H7 (cell line): ENCODE measurements at places on chromosomes 7 and 10.
A peak's percentile ranks its signal among the peaks of the same experiment; 100 is the strongest.

GRCh38 chr7:25171071-25171470, 46.0 kb upstream of the CYCS start:
- no peak for DNase-seq

DNA sequence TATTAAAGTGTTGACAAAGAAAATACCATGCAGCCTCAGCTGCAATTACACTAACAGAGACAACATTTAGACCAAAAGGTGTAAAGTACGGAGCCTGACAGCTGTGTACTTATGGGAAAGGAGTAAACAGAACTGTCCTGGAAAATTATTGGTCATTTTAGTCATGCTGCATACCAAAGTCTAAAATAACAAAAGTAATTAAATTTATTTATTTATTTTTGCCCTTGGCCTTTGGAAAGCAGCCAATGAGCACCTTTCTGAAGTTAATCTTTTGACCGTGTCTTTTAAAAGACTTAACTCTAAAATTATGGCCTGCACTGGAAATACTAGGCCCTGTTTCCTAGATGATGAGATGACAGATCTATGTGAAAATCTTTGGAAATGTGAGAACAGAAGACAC, 597.6 kb downstream of the NXPH1 start:
- no peak for DNase-seq

DNA sequence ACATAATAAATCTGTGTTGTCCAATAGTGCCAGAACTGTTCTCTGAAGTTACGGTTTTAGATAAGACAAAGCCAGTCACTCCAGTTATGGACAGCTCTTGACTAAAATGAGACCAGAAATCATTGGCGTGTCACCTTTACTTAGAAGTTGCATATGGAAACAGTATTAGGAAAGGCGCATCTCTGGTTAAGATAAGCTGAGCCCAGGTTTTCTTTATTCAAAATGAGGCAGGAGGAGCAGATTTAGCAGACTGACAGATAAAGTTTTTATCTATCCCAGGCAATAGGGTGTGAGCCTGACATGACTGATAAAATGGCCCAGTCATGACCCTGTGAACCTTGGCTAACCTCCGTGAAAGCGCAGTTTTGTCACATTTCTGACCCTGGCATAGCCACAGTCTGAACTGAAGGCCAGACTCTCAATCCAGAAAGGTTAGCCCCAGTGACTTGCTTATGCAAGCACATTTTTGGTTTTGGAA, 4.2 kb downstream of the CYP26A1 start:
- DNase-seq = no peak

- no peak for DNase-seq
Measured at GRCh38 chr7:151013356-151013732, 10.9 kb downstream of the ATG9B start.

- DNase-seq = no peak
Measured at GRCh38 chr10:48655411-48656240, 29.0 kb upstream of the WDFY4 start.

- DNase-seq = peak; percentile 12
Measured at GRCh38 chr10:90138844-90139243, 437.5 kb downstream of the KIF20B start.

GRCh38 chr10:48400129-48400849, 93.8 kb downstream of the MAPK8 start:
- no peak for DNase-seq

DNA sequence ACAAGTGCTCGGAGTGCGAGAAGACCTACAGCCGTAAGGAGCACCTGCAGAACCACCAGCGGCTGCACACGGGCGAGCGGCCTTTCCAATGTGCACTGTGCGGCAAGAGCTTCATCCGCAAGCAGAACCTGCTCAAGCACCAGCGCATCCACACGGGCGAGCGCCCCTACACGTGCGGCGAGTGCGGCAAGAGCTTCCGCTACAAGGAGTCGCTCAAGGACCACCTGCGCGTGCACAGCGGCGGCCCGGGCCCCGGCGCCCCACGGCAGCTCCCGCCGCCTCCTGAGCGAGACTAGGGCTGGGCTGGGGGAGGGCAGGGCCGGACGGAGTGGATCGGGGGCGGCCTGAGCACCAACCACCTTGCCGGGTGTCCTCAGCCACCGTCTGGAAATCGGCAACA, 15.1 kb upstream of the ZNF212 start:
- DNase-seq = no peak

DNA sequence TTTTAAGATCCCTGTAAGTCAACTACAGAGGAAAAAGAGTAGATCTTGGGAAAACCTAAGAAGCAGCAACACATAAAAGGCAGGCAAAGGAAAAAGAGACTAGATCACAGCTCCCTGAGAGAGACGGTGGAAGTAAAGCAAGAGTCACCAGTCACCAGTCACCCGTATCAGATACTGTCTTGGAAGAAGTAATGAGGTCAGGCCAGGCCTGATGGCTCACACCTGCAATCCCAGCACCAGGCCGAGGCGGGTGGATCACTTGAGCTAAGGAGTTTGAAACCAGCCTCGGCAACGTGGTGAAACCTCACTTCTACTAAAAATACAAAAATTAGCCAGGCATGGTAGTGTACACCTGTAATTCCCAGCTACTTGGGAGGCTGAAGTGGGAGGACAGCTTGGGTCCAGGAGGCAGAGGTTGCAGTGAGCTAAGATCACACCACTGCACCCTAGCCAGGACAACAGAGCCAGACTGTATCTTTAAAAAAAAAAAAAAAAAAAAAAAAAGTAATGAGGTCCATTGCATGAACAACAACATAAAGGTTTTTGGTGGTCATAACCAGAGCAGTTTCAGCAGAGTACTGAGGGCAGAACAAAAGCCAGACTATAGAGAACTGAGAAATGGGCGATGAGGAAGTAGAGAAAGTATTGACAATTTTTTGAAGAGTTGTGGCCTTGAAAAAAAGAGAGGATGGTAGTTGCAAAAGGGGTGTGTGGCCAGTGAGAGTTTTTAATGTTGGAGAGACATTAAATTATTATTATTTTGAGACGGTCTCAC, 16.9 kb downstream of the ZNF713 start:
- DNase-seq = no peak

DNA sequence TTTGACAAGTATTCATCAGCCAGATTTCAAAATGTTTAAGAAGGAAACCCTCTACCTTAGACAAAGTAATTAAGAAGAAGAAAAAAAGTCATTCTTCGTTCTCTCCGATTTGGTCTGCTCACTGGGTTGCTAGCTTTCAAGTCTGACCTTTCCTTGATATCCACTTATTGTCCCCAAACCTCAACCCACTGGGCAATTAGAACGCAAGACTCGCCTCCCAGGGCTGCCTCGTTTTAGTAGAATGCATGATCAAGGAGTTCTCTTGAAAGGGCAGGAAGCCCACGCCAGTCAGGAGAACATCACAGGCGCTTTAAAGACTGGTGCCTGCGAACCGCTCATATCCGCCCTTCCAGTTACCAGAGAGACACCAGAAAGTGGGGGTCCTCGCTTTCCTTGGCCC, 637.7 kb downstream of the PARD3 start:
- no peak for DNase-seq

DNA sequence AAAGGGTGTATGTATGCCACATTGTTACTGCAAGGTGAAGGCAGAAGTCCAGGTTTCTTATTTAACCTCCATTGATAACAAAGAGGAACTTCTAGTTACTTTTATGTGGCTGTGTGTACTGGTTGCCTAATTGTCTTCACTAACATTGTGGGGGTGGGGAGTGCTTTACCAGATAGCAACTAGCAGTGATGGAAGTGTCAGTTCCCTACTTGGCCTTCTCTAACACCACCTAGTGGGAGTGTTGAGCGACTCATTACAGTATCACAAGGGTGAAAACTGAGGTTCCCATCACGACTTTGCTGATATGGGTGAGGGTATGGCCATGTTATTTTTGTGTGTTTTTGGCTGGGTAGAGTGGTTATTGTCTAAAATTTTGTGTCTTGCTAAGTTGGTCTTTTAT, 274.4 kb downstream of the THSD7A start:
- DNase-seq = peak; percentile 65

- no peak for DNase-seq
Measured at GRCh38 chr10:75123088-75123682, 11.7 kb downstream of the SAMD8 start.

GRCh38 chr7:93890041-93890463, 501 bp downstream of the TFPI2 start:
- DNase-seq = peak; percentile 60

DNA sequence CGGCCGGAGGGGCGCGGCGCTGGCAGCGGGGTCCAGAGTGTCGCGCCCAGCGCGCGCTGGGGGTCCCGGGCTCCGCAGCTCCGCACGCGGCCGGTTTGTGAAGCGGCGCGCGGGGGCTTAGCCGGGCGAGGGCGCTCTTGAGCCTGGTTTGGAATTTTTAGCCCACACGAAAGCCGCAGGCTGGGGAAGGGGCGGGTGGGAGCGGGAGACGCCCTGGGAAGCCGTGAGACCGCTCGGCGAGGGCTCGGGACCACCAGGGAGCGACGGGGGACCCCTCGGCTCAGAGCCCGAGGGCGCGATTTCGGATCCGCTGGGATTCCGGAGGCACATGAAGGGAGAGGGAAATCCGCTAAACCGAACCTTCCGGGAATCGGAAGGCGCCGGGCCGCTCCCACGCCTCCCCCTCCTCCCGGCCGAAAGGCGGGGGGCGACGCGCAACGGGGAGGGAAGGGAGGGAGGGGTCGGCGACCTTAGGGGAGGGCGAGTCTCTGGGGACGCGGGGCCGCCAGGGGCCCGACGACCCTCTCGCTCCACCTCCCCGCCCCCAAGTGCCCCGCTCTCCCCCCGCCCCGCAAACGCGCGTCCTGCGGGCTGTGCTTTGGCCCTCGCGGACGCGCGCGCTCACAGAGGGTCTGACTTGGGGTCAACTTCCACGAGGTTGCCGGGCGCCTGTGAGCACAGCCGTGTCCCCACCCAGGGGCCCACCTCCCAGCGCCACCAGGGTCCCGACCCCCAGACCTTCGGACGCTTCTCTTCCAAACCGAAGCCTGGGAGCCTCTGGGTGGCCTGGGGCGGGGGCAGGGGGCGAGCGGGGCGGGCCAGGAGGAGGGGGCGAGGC, 5.1 kb upstream of the ELFN1 start:
- DNase-seq = peak; percentile 97

DNA sequence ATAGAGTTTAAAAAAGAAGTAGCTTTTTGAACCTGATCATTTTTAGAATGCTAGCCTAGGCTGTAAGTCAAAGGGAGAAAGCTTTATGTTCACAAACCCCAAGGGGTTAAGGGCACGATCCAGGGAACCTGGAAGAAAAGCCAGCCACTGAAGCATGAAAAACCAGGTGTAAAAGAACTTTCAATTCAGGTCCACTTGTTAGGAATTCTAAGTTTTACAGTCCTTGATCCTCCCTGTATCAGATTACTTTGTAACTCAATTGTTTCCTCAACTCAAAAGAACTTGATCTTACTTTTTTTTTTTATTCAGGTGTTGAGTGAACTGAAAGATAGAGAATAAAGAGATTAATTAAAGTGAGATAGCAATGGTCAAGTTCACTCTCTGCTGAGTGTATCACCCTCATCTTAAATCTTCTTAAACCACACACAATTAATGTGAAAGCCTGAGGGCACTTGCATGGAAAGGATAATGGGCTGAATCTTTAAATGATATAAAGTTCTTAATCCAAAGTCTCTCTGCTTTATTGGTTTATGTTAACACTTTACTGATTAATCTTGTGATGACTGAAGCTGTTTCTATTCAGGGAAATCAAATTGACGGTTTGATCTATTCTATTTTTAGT, 672.2 kb upstream of the LRRN3 start:
- DNase-seq = no peak

DNA sequence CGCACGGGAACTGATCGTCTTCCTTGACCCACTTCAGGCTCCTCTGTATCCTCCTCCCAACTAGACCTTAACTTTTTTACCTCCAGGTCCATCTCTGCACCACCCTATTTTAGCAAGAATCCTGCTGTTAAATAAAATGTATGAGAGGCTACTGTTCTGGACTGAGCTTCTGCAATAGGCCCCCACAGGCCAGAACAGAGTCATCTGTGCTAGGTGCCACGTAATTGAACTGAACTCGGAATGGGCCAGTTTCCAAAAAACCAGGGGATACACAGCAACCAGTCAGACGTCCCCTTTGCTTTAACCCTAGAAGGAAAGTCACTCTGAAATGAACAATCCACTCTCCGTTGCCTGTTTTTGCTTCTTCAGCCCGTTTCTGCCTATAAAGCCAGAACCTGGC, 71.3 kb downstream of the CHST15 start:
- no peak for DNase-seq

DNA sequence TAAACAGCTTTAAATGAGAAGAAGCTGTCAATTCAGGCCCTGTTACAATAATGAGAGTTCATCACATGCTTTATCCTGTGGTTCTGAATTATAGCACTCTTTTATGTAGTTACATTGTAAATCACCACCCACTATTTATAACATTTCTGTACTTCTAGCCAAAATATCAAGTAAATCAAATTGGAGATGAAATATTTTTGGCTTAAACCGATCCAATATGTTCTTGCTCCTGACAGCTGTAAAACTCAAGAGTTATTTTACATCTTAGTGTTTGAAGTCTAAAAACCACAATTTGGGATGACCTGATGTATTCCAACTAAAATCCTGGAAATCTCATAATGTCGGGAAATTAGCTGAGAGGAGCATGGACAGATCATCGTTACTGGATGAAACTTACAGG, 371.2 kb upstream of the LRRN3 start:
- no peak for DNase-seq

- DNase-seq = no peak
Measured at GRCh38 chr7:143908120-143908519, 6.1 kb upstream of the TCAF1 start.
